ENCODE measurements at places on chromosomes 1 and 21.

DNA sequence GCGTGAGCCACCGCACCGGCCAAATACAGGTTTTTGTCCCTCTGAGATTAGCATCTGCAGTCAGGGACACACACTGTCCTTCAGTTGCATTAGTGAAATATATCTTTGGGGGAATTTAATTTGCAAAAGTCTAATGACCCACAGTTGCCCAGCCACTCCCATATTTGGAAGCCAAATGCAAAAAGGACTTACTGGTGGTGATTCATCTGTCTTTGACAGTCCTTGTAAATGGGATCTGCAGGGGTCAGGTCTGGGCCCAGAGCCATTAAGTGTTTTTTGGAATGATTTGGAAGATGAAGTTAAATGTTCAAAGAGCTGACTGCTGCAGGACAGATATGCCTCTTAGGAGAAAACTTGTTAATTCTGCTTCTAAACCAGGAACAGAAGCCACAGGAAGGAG, 44.6 kb upstream of the DNASE2B start:
- DNase-seq: no peak

- DNase-seq: no peak
These were observed 5.4 kb upstream of the SLC45A1 start for GRCh38 chr1:8312235-8313218.

- no peak for DNase-seq
These were observed 22.1 kb downstream of the UCK2 start for GRCh38 chr1:165849353-165850133.

GRCh38 chr1:113859478-113860175, 11.9 kb downstream of the PTPN22 start:
- DNase-seq: no peak

- no peak for DNase-seq
These were observed 14.2 kb downstream of the TNFRSF14 start for GRCh38 chr1:2570332-2570731.

GRCh38 chr1:29029667-29030066, 94.0 kb downstream of the TMEM200B start:
- DNase-seq: no peak

GRCh38 chr1:91784191-91784590, 101.8 kb downstream of the TGFBR3 start:
- DNase-seq: no peak

- no peak for DNase-seq
These were observed 27.7 kb downstream of the UBE4B start for GRCh38 chr1:10060311-10061100.

GRCh38 chr1:117146072-117146471, 24.5 kb upstream of the TRIM45 start:
- DNase-seq: no peak

DNA sequence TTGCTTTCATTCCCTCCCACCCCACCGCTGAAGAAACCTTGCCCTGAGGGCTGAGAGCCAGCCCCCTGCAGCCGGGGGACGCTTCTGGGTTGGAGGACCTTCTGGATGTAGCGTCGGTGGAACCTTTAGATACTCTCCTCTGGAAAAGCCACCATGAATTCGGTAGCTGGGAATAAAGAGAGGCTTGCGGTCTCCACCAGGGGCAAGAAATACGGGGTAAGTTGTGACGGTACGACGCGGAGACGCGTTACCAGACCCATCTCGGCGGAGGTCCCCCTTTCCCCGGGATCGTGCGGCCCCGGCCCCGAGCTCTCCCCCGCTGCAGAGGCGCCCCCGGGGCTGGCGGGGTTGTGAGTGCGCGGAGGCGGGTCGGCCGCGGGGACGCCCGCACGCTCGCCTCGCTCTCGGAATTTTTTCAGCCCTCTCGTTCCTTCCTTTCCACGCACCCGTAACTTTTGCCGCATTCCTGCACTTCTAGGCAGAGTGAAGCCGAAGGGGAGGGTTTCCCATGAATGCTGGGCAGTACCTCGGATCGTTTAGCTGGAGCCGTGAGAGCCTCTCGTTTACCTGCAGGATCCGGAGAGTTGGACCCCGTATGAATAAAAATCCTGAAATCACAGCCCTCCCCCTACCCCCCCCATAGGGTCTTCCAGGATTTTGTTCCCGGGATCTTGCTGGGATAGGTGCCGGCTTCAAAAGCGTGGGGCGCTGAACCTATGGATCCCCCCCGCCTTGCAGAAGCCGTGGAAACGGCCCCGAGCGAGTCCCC, 671 bp downstream of the KIF26B start:
- no peak for DNase-seq

GRCh38 chr1:184260382-184260781, 126.4 kb upstream of the C1orf21 start:
- peak; percentile 4 for DNase-seq

GRCh38 chr1:101311146-101311920, 74.5 kb downstream of the S1PR1 start:
- no peak for DNase-seq

DNA sequence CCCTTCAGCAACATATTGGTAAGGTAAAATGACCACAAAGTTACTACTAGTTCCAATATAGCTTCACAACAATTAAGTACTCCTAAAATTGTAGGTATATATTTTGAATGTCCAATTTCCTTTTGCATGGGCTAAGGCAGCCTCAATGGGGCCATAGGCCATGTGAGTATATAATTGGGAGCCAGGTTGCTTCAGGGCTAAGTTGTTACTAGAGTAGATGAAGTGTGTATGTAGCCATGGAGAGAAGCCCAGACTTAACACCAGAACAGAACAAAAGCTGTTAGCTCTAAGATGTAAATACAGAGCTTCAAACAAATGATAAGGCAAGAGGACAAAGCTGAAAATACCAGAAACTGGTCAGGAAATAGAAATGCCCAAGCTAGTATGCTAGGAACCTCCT, 16.2 kb downstream of the ITGB3BP start:
- DNase-seq: no peak

GRCh38 chr1:46697053-46697452, 21.9 kb downstream of the EFCAB14 start:
- no peak for DNase-seq

DNA sequence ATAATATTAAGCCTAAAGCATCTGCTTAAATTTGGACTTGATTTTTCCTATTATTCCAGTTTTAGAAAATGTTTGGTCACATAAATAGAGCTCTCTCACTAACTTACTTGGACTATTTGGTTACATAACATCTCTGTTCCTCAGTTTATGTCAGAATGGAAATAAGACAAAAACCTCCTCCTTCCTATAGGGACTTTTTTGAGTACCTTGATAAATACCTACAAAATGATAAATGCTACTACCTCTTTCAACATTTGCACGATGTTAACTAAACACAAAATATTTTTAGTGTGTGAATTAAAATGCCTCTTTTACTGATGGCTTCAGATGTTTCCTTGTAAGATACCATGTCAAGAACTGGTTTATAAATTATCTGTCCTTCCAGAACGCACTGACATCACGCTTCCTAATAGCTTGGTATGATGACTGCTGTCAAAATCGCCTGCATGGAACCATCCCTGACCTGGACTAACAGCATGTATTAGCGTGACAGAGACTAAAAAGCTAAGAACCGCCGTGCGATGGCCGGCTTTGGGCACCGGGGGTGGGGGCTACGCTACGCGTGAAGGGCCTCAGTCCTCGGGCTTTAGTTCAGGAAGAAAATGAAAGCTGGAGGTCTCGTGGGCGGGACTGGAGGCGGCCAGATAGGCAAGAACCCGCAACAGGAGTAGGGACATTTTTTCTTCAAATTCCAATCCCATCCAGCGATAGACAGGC, 133.2 kb upstream of the BARHL2 start:
- no peak for DNase-seq

- DNase-seq: no peak
These were observed 50.1 kb downstream of the TIAM1 start for GRCh38 chr21:31293986-31294385.

- no peak for DNase-seq
These were observed 430 bp downstream of the FAM167B start for GRCh38 chr1:32247452-32247851.

GRCh38 chr1:149917571-149918144, at the start of gene SV2A:
Gene SV2A, minus strand, starts transcription at chr1:149917844. Its CDS starts 4,004 bp downstream, at chr1:149913840.
- DNase-seq: no peak

DNA sequence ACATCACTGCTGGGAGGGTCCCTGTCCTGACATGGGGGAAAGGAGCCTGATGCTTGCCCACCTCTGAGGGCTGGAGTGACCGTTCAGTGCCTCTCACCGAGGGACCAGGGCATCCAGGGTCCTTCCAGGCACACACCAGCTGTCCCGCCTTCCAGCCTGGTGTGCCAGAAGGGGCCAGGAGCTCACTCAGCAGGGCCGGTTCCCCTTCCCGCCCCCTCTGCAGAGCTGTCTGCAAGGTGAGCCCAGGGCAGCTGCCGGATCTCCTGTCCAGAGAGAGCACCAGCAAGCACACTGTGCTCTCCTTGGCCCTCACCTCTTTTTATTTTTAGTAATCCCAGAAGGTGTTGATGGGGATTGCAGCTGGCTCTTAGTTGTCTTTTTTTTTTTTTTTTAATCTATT, 16.9 kb downstream of the H6PD start:
- no peak for DNase-seq

GRCh38 chr1:200741551-200742207, 3.0 kb downstream of the CAMSAP2 start:
- no peak for DNase-seq
